ENCODE measurements at places on chromosomes 3 and 15. TPM values are rescaled to one million over a fixed set of nuclear protein-coding genes. Genes with fewer than 3 reads are reported as not detected.

Gene USP50
- not detected for total RNA-seq

Gene KCNH8
- total RNA-seq, result not detected

Gene CCDC33
- total RNA-seq, result 7.0 TPM

Gene FSIP1
- total RNA-seq, result 0.84 TPM

Gene SYNPR
- not detected for total RNA-seq
